ENCODE measurements at places on chromosomes 4 and X.

DNA sequence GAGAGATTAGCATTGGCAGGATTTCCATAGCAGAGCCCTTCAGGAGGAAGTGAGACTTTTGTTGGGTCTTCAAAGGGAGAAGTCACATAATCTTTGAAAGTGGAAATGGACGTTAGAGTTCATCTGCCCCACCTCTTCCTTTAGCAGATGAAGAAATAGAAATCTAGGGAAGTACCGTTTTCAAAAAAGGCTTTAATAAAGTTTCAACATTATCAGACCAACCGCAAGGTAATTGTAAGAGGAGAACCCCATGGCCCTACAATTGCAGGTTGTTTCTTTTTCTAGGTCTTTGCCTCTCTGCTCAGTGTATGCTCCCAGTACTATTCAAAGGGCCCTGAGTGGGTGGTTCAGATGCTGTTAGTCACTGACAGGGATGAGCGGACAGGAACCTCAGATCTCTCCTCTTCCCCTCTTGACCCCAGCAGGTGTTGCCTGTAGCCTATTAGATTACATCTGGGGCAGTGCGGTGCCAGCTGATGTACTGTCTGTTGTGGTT is 48.6 kb upstream of the AP1S2 start:
- no peak for DNase-seq

- DNase-seq: no peak
Measured at GRCh38 chrX:118062048-118062789, 54.4 kb downstream of the KLHL13 start.

DNA sequence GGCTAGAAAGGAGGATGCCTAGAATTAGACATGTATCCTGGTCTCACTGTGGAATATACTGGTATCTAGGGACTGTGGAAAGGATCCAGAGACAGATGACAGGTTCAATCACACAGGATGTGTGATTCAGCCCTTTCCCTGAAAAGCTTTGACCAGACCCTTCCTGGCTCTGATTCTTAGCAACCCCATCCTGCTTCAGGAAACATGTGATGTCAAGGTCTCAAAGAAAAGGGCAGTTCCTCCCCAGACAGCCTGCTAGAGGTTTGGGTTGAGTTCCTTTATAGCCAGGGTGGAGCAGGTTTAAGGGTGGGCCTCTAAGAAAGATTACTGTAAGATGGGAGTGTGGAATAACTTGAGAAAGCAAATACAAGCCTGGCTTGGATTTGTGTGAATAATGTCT is 3.0 kb downstream of the BMP15 start:
- DNase-seq: no peak

GRCh38 chr4:106708464-106708816 is 327.7 kb downstream of the DKK2 start:
- DNase-seq: no peak

DNA sequence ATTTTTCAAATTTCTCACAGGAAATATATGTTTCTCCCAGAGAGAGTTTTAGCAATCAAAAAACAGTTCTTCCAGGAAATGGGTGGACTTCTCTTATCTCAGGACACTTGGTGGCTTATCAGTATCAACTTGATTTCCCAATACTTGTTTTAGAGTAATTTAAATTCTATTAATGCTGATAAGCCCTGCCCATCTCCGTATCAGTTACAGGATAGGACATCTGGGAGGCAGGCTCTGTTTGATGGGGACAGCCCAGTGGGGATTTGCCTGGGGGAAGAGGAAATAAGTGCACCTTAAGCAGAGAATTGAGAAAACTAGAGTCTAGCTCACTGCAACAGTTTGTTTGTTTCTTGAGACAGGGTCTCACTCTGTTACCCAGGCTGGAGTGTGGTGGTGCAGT is 43.2 kb upstream of the PDGFRA start:
- DNase-seq: no peak

GRCh38 chrX:39491548-39492297 is 606.0 kb downstream of the BCOR start:
- DNase-seq: no peak

DNA sequence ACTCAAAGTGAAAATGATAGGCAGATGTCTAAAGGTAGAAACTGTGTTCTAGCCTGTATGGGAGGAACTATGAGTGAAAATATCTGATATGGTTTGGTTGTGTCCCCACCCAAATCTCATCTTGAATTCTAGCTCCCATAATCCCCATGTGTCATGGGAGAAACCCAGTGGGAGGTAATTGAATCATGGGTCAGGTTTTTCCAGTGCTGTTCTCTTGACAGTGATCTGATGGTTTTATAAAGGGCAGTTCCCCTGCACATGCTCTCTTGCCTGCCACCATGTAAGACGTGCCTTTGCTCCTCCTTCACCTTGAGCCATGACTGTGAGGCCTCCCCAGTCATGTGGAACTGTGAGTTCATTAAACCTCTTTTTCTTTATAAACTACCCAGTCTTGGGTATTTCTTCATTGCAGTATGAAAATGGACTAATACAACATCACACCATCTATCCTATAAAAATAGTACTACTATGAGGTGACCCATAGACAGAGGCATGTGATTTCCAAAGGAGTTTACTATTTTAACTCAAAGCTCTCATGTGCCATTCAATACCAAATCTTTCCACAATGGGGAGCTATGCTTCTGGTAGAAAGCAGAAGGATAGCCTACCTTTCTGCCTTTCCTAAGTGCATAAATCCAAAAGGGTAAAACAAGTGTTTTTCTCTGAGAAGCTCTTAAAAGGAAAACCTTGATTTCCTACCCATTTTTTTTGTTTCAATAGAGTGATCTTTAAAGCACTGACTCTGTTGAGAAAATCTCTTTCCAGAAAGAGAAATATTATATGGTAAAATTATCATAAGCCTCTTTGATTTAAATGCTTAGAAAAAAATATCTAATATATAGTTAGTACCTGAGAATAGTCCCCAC is 38.8 kb downstream of the SEC31A start:
- DNase-seq: peak; percentile 49

- DNase-seq: peak; percentile 26
Measured at GRCh38 chr4:76002176-76002575, 5.1 kb downstream of the CXCL9 start.

DNA sequence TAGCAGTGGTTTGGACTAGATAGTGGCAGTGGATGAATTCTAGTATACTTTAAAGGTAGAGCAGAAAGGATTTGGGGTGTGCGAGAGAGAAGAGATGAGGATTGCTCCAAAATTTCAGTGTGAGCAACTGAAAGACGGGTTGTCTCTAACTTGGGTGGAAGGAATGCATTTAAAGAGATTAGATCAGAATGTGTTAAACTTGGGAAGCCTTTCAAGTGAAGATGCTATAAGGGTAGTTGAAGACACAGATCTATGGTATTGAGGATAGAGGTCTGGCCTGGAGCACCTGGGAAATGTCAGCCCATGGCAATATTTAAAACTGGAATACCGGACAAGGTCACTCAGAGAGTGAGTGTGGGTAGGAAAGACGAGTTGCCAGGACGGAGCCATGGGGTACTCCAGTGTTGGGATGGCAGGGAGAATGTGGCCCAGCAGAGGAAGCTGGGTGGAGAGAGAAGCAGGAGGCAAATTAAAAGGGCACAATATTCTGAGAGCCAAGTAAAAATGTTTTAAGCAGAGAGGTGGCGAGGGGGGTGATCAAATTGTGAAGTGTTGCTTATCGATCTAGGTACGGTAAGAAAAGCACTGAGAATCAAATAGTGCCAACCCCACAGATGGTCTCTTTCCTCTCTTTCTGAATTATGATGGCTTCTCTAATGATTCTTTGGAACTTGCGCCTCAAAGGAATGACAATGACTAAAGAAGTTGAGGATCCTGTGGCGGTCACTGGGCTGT is 50.5 kb downstream of the ENOPH1 start:
- no peak for DNase-seq

- DNase-seq: no peak
Measured at GRCh38 chr4:128536746-128537145, 249.1 kb upstream of the PGRMC2 start.

GRCh38 chr4:184197536-184198082 is 20.1 kb downstream of the ENPP6 start:
- DNase-seq: no peak

GRCh38 chr4:53931461-53931961 is 132.9 kb downstream of the CHIC2 start:
- no peak for DNase-seq

GRCh38 chrX:95860127-95860526 is 824.5 kb upstream of the DIAPH2 start:
- no peak for DNase-seq

- no peak for DNase-seq
Measured at GRCh38 chr4:4633431-4633830, 91.6 kb upstream of the STX18 start.

DNA sequence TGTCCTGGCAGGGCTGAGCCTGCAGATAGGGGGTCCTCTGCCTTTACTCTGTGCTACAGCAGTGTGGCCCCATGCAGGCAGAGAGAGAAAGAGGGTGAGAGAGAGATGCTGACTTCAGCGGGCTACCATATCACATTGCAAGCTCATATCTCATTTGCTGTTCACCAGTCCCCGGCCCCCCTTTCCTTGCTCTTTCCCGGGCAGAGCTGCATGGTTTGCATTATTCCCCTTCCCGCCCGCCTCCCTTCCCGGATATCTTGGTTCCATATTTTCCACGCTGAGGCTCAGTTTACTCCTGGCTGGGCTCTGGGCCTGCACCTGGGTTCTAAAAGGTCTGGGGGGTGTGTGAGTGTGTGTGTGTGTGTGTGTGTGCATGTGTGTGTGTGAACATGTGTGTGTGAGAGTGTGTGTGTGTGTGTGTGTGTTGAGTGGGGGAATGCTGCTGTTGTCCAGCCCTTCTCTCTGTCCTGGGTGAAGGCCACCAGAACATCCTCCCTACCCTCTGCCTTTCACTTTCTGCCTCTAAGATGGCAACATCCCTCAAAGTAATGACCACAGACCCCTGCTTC is 63.5 kb downstream of the PJA1 start:
- no peak for DNase-seq

DNA sequence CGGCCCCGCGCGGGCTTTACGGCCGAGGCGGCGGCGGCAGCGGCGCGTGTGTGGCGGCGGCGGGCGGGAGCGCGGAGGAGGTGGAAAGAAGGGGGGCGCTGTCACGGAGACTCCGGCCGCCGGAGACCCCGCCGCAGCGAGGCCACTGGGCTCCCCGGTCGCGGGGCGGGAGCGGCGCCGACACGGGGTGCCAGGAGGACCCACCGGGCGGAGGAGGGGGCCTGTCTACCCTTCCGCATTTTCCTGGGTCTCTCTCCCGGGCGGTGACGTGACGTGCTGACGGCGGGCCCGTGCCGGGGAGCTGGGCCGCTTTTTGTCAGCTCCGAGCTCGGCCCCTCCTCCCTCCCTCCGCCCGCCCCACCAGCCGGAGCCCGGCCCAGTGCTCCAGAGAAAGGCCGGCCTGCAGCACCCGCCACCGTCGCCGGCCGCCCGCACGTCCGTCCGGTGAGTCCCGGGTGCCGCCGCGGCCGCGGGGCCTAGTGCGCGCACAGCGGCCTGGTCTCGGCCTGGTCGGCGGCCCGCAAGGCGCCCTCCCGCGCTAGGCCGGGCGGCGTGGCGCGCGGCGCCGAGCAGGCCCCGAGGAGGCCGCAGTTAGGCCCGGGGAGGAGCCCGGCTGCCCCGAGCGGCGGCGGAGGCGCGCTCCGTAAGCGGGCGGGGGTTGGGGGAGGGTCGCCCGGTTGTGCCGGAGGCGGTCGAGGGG is at the start of gene ZFX:
ZFX (plus strand) TSS at position 379 of the 700 bp plus-strand sequence. CDS start 23,014 bp downstream, outside the sequence.
- peak; percentile 63 for DNase-seq

GRCh38 chr4:123478859-123479345 is 82.3 kb downstream of the SPRY1 start:
- DNase-seq: peak; percentile 49

DNA sequence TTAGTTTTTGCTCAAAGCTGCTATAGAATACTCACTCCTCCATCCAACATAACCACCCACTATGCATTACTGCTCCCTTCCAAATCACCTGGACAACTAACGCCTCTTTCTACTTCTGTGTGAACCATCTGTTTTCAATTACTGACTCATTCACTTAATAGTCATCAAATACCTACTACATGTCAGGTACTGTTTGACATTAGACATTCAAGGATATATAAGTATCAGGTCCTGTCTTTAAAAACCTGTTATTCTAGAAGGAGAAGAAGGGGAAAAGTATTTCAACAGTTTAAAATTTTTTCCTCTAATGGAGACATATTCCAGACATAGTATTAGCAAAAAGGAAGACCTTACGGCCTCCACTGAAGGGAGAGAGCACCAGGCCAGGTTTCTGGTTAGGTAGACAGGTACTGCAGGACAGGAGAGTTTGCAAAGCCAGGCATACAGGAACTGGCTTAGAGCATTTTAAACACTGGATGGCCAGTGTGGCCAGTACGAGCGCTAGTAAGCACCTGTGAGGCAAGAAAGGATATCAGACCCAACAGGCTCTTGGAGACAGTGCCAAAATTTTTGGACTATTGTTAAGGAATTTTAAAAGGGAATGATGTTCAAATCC is 39.0 kb downstream of the SH3RF1 start:
- no peak for DNase-seq

GRCh38 chr4:46953564-46953963 is 39.8 kb downstream of the GABRA4 start:
- peak; percentile 67 for DNase-seq
